ENCODE measurements at places on chromosomes 5 and 9.
A peak's percentile ranks its signal among the peaks of the same experiment; 100 is the strongest.

GRCh38 chr9:212297-212696 lies 2.4 kb upstream of the DOCK8 start:
- DNase-seq = no peak

GRCh38 chr5:89395111-89395510 lies 512.1 kb upstream of the MEF2C start:
- DNase-seq = no peak

DNA sequence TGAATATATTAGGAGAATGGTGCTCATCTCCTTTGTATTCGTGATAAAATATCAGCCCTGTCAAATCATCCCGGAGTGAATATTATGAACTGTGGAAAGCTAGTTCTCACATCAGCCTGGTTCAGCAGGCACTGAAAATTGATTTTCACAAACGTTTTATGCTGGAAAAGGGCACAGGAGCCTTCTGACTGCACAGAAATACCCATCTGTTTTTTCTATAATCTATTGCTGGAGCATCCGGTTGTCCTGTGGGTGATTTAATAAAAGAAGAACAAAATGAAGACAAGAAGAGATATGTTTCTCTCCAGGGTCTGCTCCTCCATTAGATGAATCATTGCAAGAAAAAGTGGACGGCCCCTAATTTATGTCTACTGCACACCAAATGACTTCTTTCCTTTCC lies 85.3 kb downstream of the PRLR start:
- DNase-seq = no peak

- peak; percentile 29 for DNase-seq
Observed at GRCh38 chr5:38551030-38552017, 5.1 kb downstream of the LIFR start.

DNA sequence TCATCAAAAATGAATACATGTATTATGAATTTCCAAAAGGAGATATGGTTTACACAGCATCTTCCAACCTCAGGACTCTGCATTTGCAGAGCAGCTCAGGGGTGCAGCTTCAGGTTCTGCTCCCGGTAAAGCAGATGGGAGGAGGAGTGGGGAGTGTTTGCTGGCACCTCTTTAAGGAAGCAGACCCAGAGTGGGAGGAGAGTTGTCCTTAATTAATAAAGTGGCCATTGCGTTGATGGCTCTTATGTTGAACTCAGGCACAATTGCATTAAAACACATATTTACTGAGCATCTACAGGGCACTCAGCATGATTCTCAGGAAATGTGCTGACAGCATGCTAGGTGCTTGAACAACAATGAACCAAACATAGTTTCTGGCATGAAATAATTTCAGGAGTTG lies 121.0 kb downstream of the PDZD2 start:
- no peak for DNase-seq

GRCh38 chr9:137437691-137438590 lies 3.2 kb downstream of the ENTPD8 start:
- DNase-seq = no peak

GRCh38 chr5:9104571-9105339 lies 441.1 kb downstream of the SEMA5A start:
- DNase-seq = no peak

GRCh38 chr5:155987265-155987810 lies 339.6 kb upstream of the SGCD start:
- DNase-seq = no peak

GRCh38 chr5:24735284-24735683 lies 90.5 kb upstream of the CDH10 start:
- no peak for DNase-seq

- DNase-seq = peak; percentile 60
Observed at GRCh38 chr9:31847963-31848362, 536.5 kb upstream of the ACO1 start.

GRCh38 chr5:150122536-150123481 lies 32.8 kb downstream of the PDGFRB start:
- no peak for DNase-seq

- peak; percentile 88 for DNase-seq
Observed at GRCh38 chr5:26482810-26483375, 555.5 kb downstream of the CDH9 start.

- DNase-seq = no peak
Observed at GRCh38 chr9:31185831-31186230, 1198.6 kb upstream of the ACO1 start.

DNA sequence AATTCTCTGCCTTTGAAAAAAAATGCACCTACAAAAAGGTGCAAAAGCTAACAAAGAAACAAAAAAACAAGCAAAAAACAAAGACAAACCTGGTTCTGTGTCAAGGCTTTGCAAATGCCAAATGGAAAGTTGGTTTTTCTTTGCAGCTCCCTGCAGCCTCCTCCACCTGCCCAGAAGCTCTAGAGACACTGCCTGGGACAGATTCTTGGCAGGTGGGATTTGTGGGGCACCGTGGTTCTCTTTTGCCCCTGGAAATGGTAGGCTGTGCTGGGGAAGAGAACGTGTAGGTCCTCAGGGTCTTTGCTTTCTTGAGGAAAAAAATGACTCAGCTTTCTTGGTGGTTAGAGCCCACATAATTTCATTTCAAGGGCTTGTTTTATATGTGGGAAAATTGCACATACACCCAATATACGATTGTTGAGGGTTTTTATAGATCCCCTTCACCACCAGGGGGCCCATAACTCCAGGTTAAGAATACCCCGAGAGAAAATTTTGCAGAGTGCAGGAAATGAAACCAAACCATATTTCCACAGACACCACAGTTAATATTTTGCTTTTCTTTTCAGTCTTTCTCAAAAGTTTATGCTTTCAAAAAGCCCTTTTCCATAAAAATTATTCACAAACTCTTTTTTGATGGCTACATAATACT lies 58.7 kb downstream of the NXNL2 start:
- DNase-seq = peak; percentile 63

- DNase-seq = no peak
Observed at GRCh38 chr9:126615245-126615790, 1.6 kb downstream of the LMX1B start.

- no peak for DNase-seq
Observed at GRCh38 chr5:159170021-159170420, 39.3 kb downstream of the RNF145 start.

DNA sequence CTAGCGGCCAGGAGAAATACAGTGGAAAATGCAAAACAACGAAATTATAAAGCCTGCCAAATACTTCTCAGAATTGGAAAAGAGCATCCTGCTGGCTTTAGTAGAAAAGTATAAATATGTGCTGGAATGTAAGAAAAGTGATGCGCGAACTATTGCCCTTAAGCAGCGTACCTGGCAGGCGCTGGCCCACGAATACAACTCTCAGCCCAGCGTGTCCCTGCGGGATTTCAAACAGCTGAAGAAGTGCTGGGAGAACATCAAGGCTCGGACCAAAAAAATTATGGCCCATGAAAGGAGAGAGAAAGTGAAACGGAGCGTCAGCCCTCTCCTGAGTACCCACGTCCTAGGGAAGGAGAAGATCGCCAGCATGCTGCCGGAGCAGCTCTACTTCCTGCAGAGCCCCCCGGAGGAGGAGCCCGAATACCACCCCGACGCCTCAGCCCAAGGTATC lies 15.0 kb downstream of the MSANTD3 start:
- DNase-seq = no peak

- DNase-seq = peak; percentile 69
Observed at GRCh38 chr5:75510836-75511434, 494 bp downstream of the CERT1 start.

DNA sequence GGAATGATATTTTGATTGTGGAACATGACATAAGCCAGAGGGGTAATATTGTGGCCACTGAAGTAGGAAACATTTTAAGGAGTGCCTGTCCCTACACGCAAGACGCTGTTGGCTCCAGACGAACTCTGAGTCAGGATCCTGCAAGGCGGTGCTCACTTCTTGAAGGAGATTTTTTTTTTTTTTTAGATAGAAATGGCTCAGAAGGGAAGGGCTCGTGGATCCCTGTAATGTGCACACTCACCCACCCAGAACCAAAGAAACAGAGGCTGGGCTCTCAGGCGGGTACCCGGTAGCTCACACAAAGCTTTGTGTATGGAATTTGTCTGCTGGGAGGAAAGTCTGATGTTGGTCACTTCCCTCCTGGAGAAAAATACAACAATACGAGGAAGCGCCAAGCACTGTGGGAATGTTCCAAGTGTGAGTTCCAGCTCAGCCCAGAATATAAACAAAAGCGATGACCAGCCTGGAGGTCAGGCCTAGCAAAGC lies 25.7 kb downstream of the RAPGEF1 start:
- no peak for DNase-seq

DNA sequence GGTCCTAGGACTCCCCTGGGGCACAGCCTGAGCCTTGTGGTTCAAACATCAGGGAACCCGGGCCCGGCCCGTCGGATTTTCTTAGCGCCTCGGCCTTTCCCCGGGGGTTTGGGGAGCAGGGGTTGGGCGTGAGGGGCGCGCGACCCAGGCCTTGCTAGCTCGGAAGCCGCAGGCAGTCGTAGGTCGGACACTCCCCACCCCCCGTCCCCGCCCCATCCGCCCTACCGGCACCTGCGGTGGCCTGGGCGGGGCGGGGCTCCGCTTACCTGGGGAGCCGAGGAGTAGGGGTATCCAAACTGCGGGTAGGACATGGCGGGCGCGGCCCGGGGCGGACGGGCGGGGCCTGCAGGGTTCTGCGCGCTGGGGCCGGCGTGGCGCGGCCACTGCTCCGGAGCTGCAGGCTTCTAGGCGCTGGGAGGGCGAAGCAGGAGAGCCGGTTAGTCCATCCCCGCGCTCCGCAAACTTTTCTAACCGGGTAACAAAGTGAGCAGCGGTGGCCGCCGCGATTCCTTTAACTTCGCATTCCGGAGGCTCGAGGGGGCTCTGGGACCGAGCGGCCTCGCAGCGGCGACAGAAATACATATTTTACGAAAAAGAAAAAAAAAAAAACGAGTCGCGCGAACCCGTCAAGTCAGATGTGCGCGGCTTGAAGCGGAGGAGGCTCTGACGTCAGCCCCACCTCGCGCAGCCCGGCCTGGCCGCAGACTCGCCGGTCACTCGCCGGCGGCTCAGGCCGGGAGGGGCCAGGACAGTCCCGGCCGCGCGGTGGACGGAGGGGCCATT lies at the start of gene IRX4:
IRX4 (minus strand) TSS at position 589 of the 783 bp plus-strand sequence; CDS start at position 311, 278 bp downstream.
- no peak for DNase-seq

- no peak for DNase-seq
Observed at GRCh38 chr5:17243287-17244063, 26.0 kb downstream of the BASP1 start.

GRCh38 chr5:6585168-6585567 lies 47.7 kb downstream of the NSUN2 start:
- DNase-seq = no peak

DNA sequence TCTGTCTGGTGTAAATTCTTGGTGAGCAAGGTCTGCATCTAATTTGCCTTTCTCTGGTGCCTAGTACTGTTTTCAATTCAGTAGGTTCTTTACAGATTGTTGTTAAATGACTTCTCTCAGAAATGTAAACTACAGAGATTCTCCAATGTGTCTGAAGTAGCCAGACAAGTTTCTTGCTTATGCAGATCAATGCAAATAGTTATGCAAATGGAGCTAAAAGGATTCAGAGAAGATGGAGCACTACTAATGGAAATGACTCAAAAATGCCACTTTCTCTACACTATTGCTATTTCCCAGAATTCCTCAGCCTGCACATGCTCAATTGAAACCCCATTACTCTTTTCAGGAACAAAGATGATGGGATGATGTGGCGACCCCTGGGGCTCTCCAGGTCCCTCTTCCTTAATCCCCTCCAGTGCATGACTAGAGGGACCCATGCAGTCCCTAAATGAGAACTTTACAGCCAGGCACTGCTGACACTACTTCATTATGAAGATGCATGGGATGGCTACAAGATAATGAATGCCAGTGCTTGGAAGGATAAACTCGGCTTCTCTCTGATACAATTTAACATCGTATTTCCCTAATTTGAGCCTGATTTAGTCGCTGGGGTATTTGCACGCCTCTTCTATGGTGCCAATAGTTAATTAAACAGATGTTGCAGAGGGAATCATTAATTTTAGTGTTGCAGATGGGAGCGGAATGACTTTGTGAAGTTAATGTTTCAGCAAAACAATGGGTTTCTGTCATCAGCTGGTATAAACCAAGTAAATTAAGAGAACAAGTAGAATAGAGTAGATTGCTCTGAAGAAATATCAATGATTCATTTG lies 753.2 kb downstream of the TLR4 start:
- DNase-seq = no peak

- DNase-seq = no peak
Observed at GRCh38 chr5:34737731-34738130, 81.6 kb downstream of the RAI14 start.

DNA sequence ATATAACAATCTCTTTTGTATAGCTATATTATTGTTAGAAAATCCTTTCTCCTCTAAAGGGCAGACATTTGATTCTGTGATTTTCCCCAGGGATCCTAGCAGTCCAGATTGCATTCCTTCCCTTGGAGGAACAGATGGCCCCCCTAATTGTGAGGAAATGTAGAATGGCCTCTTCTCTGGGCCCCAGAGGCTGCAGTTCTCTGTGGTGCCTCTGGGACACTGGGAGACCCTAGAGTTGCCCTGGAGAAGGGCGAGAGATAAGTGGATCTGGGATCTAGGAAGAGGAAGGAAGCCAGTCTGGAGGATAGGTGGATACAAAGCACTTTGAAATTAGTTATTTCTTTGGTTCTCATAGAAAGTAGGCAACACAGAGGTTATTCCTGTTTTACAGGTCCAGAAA lies 1.9 kb upstream of the HINT2 start:
- DNase-seq = no peak

GRCh38 chr5:14269395-14269794 lies 126.3 kb downstream of the TRIO start:
- DNase-seq = no peak

GRCh38 chr5:86806206-86806605 lies 188.5 kb downstream of the COX7C start:
- no peak for DNase-seq

DNA sequence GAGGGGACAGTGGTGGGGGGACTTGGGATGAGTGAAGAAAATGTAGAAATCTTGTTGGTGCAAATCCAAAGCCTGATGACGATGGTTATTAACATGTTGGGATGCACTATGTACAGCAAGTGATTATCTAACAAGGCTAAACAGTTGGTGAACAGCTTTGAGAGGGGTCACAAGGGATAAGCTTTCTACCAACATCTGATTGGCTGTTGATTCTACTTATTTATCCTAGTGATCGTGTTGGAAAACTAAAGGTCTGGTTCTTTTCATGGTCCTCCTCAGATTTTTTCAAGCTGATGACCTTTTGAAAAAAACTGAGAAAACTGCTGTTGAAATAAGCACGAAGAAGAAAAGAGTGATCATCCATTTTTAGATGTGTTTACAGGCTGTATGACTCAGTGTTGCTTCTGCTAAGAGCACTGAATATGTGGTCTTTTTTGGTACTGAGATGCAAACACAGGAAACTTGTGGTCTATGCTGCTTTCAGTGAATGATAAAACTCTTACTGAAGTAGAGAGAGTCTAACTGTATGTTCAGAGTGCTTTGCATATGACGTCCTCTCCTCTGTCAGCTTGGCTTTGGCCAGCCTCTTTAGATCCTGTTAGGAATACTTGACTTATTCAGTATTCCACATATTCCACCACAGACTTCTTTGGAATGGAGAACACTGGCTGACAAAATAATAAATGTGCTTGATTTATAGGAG lies 174.8 kb downstream of the SLF1 start:
- DNase-seq = no peak

DNA sequence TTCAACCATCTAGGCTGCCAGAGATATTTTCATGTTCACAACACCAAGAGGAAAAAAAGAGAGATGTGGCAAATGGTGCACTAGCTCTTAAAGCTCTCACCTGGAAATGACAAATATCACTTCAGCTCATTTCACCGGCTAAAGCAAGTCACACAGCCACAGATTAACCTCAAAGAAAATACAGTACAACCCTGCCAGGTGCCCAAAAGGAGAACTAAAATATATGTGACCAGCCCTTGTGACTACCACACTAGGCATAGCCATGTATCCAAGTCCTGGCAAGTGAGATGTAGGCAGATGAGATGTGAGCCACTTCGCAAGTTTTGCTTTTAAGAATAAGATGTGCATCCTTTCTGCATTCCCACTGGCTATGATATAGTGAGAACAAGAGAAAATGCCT lies 41.4 kb downstream of the AGTPBP1 start:
- peak; percentile 6 for DNase-seq
